Stimulated activated effector memory CD8-positive, alpha-beta T cell treated with anti-CD3 and anti-CD28 coated beads, Interleukin-12 subunit alpha, Interleukin-12 subunit beta, amount 100 ng/mL, for 72 hours (primary cell): ENCODE measurements at places on chromosomes 16 and 17.

GRCh38 chr17:82277851-82278250, 4.4 kb upstream of the CSNK1D start:
- DNase-seq: no peak

- no peak for DNase-seq
These were observed 64.5 kb downstream of the MPRIP start for GRCh38 chr17:17106756-17107155.

DNA sequence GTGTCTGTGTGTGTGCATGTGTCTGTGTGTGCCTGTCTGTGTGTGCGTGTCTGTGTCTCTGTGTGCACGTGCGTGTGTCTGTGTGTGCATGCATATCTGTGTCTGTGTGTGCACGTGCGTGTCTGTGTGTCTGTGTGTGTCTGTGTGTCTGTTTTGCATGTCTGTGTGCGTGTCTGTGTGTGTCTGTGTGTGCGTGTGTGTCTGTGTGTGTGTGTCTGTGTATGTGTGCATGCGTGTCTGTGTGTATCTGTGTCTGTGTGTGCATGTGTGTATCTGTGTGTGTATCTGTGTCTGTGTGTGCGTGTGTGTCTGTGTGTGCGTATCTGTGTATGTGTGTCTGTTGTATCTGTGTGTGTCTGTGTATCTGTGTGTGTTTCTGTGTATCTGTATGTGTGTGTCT, 5.4 kb downstream of the GSG1L2 start:
- no peak for DNase-seq

DNA sequence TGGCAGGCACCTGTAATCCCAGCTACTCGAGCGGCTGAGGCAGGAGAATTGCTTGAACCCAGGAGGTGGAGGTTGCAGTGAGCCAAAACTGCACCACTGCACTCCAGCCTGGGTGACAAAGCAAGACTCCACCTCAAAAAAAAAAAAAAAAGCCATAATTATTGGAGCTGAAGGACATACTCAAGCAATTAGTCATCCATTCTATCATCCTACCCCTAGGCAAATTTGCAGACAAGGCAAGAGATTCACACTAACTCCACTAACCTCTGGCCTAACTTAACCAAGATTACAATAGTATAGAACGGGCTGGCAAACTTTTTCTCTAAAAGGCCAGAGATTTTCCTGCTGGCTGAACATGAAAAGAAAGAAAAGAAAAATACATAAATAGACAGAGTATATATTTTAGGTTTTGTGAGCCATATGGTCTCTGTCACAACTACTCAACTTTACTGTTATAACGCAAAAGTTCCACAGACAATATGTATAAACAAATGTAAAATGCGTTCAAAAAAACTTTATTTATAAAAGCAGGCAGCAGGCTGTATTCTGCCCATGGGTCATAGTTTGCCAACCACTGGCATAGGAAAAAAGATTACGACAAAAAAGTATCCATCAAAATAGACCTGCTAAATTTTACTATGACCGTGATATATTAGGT, 29.7 kb downstream of the BRIP1 start:
- DNase-seq: no peak

- no peak for DNase-seq
These were observed 8.0 kb upstream of the KATNB1 start for GRCh38 chr16:57727610-57728009.

DNA sequence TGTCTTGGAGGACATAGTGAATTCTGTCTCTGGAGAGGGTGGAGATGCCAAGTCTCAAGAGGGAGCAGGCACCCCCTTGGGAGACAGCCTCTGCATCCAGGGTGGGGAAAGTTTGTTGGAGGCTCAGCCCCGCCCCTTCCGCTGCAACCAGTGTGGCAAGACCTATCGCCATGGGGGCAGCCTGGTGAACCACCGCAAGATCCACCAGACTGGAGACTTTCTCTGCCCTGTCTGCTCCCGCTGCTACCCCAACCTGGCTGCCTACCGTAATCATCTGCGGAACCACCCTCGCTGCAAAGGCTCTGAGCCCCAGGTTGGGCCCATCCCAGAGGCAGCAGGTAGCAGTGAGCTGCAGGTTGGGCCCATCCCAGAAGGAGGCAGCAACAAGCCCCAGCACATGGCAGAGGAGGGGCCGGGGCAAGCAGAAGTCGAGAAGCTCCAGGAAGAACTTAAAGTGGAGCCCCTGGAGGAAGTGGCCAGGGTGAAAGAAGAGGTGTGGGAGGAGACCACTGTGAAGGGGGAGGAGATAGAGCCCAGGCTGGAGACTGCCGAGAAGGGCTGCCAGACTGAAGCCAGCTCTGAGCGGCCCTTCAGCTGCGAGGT, 5.2 kb downstream of the ZNF646 start:
- peak; percentile 46 for DNase-seq

DNA sequence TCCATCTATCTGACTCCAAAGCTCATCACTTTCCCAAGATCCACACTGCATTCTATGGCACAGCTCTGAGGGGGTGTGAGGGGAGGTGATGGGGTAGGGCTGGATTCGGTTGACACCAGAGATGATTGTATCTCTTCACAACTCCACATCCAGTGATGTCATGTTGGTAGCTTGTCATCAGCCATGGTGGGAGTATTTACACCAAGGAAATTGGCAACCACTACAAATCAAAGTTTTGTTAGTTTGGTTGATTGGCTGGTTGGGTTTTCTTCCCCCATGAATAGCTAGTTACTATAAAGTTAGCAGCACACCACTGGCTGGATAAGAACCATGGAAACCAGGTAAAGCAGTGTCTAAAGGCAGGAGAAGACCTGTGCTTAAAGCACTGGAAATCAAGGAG, 15.0 kb downstream of the SLC46A1 start:
- DNase-seq: no peak

DNA sequence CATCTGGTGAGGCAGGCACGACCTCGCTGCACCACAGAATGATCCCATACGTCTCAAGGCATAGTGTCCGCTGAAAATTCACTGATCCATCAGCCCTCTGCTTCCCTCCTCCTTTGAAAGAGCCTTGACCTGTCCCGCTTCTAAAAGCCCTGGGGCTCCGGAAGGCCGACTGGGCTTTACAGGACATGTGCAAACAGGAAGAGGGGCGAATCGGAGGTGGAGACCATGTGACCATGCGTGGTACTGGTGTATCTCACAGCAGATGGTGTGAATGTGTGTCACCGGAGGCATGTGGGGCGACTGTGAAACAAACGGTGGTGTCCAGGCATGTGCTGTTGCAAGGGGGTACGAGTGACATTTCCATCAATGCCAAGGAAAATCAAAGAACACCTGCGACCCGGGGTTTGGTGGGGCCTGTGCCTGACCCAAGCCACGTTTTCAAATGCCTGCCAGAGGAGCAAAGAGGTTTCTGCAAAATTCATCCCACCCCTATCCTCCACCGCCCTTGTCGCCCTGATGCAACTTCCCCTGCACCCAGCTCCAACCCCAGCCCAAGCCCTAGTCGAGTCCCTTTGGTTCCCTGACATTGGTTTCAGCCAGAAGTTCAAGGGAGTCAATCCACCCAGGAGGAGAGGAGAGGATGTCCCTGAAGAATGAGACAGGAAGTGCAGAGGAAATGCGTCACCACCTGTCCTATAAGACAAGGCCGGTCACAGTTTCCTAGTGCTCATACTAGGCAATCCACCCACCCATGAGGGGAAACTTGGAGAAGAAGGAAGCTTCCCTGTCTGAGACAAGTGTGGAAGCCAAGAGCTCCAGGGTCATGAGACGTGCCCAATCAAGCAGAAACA, 5.9 kb upstream of the KCNJ18 start:
- no peak for DNase-seq

DNA sequence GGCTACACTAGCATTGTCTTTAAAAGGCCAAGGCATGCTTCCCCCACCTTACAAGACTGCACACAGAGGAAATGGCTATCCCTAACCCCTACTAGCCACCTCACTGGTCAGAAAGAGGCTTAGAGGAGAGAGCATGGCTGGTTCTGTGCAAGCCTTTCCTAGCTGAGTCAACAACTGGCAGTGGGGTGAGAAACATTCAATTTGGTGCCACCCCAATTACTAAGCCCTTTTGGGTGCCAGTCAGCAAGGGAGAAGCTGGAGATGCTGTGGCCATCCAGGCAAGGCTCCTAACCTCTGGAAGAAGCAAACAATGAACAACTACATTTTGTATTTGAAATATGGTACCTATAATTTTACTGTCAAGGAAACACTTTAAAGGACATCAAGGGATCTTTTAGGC, 4.7 kb upstream of the KAT7 start:
- no peak for DNase-seq

GRCh38 chr16:67181346-67181745, 2.4 kb downstream of the MATCAP1 start:
- no peak for DNase-seq

DNA sequence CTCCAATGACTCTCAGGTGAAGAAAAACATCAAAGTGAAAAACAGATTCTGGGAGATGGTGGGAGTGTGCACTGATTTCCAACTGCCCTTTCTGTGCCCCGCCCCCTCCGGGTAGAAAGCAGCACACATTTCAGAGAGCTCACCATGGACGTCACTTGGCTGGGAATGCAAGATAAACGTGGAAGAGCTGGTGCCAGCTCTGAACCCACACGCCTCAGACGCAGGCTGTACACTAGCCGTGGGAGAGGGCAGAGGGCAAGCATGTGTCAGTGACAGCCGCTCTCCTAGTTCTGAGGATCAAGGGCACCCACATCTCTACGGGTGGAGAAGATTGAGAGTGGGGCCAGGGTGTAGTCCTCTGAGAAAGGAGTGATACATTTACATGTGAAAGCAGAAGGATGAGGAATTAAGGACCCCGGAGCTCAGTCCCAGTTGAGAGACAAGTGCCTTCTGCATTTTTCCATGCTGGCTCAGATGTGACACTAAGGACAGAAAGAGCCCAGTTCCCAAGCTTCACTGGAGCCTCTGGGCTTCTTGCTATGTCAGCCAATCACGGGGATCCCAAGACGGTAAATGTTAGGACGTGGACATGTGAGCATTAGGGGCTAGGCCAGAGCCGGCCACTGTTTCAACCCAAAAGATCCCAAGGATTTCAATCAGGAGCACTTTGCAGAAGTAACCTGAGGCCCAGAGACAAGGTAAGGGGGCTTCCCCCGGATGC, 101.3 kb downstream of the ZFHX3 start:
- DNase-seq: no peak

GRCh38 chr17:45999900-46000290, 845 bp downstream of the STH start:
- no peak for DNase-seq

DNA sequence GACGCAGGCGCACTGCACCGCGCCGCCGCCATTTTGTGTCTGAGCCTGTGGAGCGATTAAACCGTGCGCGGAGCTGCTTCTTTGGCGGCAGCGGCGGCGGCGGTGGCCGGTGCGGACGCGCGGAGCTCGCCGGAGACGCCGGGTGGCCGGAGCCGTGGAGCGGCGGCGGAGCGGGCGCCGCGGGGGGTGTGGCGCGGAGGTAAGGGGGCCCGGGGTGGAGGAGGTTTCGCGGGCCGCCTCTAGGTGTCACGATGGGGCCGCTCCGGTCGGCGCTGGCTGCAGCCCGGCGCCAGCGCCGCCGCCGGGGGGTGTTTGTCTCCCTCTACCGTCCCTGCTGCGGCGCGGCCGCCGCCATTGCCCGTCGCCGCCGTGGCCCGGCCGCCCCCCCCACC, at the start of gene CTCF:
Gene CTCF (plus strand): TSS at position 1 of the 392 bp plus-strand sequence. CDS start 48,307 bp downstream, outside the sequence.
- no peak for DNase-seq
